ENCODE measurements at places on chromosomes 1 and 21.

DNA sequence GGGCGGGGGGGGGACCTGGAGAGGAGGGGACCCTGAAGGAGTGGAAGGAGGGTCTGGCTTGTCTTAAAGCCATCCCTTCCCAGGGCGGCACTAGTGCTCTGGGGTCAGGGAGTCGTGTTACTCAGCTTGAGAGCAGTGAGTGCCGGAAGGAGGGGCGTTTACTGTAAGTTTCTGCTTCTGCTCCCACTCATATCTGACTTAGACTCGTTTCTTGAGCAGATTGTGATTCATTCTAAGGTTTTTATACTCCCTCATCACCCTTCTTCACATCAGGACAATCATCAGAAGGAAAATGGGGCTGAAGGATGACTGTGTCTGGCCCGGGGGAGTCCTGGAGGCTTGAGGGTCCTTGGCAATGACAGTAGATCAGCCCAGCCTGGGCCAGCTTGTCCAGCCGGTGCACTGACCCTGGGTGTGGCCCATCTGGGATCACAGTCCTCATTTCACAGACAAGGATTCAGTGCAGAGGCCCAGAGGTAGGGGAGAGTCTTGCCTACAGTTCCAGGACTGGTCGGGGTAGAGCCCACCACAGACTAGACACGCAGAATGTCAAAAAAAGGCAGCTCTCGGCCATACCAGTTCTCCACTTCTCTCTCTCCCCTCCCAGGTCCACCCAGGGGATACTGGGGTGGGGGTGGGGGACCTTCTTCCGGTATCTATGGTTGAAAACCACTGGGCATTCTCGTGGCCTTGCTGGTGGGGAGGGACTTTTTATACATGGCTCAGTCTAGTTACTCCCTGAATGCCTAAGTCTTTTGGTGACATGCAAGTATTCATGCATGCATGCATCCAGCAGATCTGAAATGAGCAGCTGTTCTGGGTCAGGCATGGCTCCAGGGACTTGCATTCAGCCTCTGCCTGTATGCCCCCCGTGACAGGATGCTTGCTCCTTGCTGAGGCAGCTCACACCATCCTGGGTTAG lies 5.1 kb downstream of the TNFRSF8 start:
- no peak for DNase-seq

DNA sequence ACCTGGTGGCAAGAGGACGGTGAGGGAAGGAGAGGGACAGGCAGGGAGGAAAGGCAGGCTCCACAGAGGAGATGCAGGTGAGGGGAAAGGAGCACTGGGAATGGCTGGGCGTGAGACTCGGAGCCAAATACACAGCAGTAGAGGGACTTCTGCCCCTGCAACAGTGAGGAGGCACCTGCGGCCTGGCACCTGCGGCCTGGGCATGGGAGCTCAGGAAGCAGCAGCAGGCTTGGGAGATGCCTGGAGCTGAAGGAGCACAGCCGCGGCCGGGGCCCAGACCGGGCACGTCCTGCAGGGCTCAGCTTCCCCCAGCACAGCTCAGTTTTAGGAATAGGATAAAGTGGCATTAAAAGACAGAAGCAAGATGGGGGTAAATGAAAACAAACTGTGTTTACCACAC lies 20.9 kb upstream of the TSPEAR start:
- no peak for DNase-seq

DNA sequence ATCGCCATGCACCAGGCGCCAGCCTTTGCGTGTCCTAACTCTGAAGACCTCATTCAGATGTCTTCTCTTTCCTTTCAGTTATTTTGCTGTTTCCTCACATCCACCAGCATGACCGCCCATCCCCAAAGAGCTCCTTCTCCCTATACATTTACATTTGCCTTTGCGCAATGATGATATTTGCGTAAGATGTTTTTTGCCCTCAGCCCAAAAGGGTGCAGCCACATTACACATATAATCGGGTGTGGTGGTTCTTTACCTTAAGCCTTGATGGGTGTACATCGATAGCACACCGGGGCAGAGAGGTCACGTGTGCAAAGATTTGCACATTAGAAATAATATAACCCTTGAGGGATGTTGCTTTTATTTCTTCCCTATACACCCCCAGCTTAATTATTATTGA lies 192.8 kb downstream of the HUNK start:
- DNase-seq: no peak

DNA sequence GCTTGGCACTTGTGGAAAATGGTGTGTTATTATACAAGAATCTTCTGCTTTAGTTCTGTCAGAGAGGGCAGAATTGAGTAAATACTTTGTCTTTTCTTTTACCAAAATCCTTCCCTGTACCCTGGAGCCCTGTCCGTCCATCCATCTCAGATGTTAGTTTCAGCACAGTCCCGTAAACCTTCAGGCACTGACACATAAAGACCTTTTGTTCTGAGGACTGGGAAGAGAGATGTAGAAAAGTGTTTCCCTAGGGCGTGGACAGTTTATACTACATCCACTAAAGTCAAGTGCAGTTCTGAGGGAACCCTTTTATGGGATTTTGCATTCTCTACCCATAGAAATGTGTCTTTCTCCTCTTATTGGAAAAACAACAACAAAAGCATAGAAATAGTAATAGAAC lies 162.4 kb downstream of the PDE4B start:
- DNase-seq: no peak

DNA sequence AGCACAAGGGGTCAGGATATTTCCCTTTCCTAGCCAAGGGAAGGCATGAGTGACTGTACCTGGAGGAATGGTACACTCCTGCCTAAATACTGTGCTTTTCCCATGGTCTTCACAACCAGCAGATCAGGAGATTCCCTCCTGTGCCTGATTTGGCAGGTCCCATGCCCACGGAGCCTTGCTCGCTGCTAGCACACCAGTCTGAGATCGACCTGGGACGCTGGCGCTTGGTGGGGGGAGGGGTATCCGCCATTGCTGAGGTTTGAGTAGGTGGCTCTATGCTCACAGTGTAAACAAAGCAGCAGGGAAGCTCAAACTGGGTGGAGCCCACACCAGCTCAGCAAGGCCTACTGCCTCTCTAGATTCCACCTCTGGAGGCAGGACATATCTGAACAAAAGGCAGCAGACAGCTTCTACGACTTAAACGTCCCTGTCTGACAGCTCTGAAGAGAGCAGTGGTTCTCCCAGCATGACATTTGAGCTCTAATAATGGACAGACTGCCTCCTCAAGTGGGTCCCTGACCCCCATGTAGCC lies 486.0 kb upstream of the CHRM3 start:
- DNase-seq: no peak

DNA sequence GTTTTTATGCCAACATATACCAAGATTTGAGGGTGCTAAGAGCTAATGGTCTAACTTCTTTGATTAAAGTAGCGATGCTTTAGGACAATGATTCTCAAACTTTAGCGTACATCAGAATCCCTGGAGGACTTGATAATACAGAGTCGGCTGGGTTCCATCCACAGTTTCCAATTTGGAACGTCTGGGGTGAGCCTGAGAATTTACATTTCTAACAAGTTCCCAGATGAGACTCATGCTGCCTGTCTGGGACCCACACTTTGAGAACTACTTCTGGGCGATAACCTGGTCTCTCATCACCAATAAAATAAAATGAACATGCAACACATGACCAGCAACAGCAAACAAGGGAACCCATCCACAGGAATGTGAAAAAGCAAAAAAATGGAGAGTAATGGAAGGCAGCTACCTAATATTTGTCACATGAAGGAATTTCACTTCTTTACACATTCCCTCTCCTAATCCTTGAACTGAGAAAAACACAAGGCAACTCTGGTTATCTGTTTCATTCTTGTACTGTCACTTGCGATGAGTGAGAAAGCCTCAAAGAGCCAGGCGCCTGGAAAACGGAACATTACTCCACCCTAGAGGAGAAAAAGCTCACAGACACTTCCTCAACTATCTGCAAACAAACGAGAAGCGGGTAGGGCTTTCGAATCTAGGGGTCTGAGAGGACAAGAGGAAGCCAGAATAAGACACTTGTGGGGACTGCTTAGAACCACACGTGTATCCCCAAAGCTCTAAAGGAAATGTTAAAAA lies 14.0 kb downstream of the HSF2BP start:
- DNase-seq: peak; percentile 42

DNA sequence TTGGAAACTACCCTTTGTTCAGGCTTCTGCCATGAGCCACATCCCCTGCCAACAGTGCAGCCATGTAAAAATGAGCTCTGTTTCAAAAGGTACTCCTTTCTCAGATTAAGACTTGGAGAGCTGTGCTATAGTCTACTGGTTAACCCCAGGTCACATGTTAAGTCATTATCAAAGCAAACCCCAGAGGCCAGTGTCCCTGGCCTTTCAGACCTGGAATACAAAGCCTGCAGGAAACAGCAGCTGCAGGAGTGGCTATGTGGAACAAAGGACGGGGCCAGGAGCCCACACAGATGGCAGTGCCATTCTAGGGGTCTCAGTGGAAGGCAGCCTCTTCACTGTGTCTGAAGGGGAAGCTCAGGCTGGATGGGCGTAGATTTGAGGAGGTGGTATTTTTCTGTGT lies 6.7 kb downstream of the ZNF496 start:
- DNase-seq: no peak

DNA sequence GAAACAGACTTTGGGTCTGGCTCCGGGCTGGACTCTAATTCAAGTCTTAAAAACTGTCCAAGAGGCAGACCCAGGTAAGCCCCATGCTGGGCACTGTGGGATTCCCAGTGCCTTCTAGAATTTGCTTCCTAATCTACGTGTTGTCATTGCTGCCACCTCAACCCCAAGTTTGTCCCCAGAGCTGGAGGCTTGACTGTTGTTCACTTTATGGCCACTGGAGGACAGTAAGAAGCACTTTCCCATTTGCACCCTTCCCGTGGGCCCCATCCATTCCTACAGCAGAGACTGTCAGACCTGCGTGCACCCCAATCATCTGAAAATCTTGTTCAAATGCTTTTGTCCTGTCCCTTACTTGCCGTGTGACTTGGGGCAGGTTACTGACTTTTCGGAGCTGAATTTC lies 29.4 kb upstream of the VASH2 start:
- DNase-seq: no peak

DNA sequence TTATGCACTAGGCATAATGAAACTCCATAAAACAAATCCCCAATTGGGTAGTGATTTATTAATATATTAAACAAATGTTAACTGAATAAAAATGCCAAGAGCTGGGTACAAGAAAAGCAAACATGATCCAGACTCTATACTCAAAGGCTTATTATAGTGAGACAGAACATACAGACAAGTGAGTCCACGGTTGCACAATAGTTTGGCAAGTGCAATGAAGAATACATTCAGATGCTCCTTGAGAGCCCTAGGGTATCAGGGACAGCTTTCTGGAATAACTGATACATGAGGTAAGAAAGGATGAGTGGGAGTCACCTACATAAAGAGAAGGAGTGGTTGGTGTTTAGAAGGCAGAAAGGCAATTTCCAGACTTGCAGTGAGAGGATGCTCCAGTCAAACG lies 85.1 kb downstream of the VAV3 start:
- no peak for DNase-seq

DNA sequence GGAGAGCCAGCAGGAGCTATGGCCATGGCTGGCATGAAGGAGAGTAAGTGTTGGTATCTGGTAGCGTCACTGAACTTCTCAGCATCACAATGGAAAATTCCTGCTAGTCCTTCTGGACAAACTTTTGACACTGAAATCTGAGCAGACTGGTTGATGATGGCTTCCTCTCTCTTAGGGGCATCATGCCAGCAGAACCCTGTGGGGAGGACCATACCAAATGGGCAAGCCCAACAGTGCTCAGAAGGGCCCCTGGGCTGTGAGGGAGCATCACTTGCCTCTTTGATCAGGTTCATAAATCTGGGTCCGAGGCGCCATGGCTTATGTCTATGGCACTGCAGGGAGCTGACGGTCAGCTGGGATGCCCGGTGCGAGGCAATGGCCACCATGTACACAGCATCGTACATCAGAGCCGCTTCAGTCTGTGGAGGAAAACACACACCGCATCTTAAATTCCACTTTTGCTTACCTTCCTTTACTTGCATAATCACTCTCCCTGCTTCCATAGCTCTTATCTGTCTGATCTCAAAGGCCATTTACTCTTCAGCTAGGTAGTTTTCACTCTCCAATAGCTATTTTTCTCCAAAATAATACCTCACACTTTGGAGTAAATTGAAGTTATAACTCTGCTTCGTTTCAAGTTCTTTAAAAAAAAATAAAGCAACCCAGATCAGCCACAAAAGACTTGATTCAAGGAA lies 297.1 kb downstream of the GRIK1 start:
- DNase-seq: no peak

GRCh38 chr1:4675454-4676186 lies 21.2 kb downstream of the AJAP1 start:
- DNase-seq: no peak

DNA sequence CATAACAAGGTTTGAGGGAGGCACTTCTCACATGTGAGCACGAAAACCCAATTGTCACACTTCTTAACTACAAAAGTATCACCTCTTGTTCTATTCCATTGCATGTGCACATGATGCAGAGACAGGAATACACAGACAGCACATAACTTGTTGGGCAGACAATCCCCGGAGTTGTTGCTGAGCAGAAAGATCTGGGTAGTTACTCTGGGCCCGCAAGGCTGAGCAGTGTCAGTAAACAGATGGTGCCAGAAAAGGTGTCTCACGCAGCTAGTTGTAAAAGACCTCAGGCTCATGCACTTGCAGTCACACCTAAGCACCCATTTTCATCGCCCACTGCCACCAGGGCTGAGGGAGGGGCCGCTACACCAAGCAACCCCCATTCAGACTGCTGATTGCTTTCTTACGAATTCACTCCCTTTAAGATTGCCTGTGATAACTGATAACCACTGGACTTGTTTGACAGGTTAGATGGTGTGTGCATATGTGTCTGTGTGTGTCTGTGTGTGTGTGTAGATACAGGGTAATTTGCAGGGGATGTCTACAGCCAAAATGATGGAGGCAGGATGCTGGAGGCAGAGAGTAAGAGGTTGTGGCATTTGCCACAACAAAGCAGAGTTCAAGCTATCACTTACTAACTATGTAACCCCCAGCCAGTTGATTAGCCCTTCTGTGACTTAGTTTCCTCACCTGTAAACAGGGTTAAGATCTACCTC lies 4.2 kb downstream of the LGR6 start:
- no peak for DNase-seq

DNA sequence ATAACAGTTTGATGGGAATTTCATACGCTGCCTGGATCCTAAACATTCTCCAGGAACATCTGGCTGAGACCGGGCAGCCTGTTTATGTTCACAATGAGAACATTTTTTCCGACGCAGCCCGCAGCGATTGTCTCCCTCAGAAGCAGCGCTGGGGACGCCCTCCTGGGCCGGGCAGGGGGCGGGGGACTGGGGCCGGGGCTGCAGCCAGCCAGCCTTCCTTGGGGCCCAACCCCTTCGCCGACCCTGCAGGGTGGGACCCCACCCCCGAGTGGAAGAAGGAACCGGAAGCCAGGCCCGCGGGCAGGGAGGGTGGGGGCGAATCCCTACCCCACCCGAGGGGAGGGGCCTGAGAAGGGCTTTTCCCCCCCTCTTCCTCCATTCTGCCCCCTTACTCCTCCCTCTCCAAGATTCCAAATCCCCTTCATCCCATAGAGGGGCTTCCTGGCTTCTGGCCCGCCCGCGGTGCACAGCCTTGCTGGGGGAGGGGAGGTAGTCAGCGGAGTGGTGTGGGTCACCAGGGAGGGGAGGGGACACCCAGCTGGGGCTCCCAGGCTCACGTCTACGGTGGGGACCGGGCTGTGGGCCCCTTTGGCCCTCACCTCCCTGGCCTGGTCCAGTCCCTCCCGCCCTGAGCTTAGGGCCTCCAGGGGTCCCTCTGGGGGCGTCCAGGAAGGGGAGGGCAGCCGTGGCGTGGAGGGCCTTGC lies 60.6 kb downstream of the WNT9A start:
- DNase-seq: no peak

GRCh38 chr1:113557187-113557586 lies 166.9 kb downstream of the MAGI3 start:
- DNase-seq: no peak
